Vagina (tissue), 2 donors: ENCODE measurements at places on chromosomes 6 and 20. TPM values are rescaled to one million over a fixed set of nuclear protein-coding genes. Genes with fewer than 3 reads are reported as not detected.

DNA sequence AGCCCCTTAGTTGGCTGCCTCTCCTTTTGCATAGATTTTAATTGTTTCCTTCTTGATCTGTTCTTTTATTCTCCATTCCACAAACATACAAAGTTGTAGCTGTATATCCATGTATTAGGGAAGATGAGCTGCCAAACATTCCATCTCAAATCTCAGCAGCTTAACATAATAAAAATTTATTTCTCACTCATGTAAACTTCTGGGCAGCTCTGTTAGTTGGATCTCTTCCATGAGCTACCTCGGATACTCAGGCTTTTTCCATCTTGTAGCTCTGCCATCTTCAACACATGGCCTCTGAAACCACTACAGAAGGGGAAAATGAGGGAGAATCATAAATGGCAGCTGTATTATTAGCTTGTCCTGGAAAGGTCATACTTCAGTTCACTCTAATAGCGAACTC, 149.4 kb upstream of the BMP2 start:
- no peak for DNase-seq

DNA sequence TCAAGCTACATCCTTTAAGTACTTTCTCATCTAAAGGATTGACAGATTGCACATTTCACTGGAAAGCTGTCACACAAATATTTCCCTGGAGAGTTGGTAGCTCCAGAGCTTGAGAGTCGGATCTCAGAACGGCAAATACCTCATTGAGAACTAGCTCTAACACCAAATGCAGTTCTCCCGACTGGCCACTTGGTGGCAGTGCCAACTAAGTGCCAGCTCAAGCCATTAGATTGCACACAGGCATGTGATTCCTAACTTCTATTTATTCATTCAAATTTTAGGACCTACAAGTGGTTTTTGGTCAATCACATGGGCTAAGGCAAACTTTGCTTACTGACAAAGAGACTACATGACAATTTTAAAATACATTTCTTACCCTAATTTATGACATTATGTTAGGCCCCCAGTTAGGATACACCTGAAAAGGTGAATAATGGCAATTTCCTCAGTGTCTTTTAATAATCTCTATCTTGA, 7.9 kb upstream of the MCHR2 start:
- DNase-seq: no peak

GRCh38 chr20:50992733-50993457, 30.0 kb downstream of the KCNG1 start:
- no peak for DNase-seq

DNA sequence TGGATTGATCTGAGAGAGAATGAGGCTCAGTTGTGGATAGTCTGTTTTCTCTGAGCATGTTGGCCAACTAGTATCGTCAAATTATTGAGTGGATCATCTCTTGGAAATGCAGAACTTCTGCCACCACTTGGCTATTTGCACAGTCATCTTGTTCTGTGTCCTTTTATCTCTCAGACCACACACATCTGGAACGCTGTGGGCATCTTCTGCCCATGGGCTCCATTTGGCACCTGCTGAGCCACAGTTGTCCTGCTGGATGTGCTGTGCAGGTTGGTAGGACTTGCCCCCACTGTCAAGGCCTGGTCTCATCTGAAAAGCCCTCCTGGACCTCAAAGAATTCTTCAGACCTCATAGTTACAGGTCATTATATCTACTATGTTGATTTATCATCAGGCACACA, 16.7 kb upstream of the C20orf144 start:
- no peak for DNase-seq

- no peak for DNase-seq
Measured at GRCh38 chr20:13913572-13913971, 76.8 kb downstream of the SEL1L2 start.

- DNase-seq: no peak
Measured at GRCh38 chr20:25361287-25361683, 29.4 kb downstream of the ABHD12 start.

GRCh38 chr6:170423030-170423429, 116.5 kb downstream of the FAM120B start:
- DNase-seq: peak; percentile 84

GRCh38 chr20:63320041-63320511, 27.1 kb downstream of the COL20A1 start:
- DNase-seq: no peak

- DNase-seq: no peak
Measured at GRCh38 chr20:57435105-57435497, 43.9 kb downstream of the RBM38 start.

GRCh38 chr6:69820438-69820837, 23.6 kb upstream of the LMBRD1 start:
- DNase-seq: no peak

DNA sequence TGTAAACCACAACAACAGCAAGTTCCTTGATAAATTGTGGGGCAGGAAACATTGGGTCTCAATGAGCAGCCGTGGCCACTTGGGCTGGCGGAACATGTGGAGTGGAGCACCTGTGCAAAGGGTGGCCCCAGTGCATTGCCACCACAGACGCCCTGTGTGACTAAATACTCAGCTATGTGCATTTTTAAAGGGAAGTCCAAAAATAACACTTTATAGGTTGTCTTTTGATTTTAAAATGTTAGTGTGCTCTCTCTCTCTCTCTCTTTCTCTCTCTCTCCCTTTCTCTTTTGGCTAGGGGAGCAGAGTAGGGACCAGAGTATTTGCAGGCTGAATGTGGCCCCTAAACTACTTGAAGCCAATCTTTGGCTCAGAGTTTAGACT, 236.3 kb downstream of the BCAS1 start:
- DNase-seq: no peak

DNA sequence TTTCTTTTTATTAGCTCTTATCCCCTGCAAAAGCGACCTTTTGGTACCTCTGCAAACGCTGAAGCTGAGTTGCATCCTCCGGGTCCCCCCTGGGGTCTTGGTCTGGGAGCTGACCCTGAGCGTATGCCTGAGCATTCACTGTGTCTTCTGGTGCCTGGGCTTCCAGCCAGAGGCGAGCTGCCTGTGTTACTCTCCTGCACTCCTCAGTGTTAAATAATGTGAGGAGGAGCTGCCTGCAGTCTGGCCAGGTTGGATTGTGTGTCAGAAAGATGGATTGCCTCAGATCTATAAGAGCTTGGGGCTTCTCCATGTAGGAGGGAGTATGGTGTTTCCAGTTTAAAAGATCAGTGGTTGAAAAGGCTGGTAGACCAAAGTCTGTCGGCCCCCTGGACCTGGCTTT, 8.7 kb upstream of the GMPR start:
- DNase-seq: no peak

- peak; percentile 82 for DNase-seq
Measured at GRCh38 chr20:25224941-25225340, 22.9 kb upstream of the PYGB start.

- no peak for DNase-seq
Measured at GRCh38 chr20:49320460-49320859, 42.6 kb upstream of the ZNFX1 start.

DNA sequence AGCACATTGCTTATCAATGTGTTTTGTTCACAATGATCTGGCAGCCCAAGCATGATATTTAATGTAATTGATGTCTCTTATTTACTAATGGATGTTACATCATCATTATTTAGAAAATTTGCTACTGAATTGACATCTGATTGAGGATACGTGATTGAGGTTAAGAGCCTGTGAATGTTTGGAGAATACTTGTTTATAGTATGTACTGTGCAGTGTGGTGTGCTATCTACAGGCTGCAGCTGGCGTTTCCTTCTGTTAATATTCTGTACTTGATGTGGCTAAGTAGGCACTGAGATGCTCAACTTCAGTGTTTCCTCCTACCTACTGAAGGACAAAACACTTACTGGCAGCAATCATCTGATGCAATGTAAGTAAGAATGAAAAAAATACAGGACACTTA, 709.6 kb upstream of the FLRT3 start:
- DNase-seq: no peak

DNA sequence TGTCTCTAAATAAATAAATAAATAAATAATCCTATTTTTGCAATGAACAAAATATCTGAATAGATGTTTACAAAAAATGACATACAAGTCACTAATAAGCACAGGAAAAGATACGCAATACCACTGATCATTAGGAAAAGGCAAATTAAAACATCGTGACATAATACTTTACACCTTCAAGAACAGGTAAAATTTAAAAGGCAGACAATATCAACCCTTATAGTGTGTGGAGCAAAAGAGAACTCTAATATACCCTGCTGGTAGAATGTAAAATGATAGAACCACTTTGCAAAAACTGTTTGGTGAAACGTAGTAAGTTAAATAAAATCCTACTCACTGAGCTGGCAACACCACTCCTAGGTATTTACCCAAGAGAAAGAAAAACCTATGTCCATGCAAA, 67.4 kb downstream of the ZMYND8 start:
- DNase-seq: no peak

GRCh38 chr6:32589596-32590449, at the start of gene HLA-DRB1:
Gene HLA-DRB1 (minus strand): TSS chr6:32589848. CDS start chr6:32589742, 106 bp downstream.
- DNase-seq: no peak

DNA sequence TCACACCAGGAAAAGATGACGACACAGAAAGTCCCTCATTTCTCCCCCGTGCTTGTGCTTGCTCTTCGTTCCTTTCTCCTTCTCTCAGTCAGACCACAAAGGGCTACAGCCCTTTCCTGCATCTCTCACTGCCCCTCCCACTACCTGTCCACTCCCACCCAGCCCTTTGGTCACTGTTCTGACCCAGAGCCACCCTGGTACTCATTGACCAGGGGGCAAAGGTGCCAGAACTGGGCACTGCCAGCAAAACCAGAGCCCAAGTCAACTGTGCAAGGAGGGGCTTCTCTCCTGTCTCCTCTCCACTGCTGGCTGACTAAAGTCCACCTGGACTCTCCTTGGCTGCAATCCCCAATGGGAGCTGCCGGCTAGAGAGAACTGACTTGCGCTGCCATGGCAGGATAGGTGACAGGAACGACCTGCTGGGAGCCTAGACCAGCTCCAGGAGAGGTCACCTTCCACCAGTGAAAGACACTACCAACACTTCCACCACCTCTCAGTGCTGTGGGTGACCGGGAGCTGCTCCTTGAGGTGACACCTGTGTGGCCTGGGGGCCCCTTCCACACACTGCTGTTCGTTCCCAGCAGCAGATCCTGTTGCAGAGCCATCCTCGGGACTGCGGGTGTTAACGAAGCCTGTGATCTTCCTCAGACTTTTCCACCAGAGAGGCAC, 32.8 kb downstream of the KCNK17 start:
- no peak for DNase-seq

DNA sequence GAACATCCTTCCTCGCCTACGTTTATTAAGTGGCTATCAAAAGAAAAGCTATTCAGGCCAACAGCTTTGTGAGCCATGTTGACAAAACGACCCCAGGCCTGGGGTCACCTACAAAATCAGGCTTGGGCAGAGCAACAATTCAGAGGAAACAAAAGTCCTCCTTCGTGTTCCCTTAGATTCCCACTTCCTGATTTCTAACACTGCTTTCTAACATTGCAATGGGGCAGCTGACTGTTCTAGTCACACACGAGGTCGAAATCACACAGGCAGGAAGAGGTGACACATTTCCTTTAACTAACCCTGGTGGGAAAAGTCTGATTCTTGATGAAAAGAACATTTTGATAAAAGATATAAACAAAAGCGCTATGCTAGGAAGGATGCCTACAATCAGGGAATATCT, 31.9 kb downstream of the WDR27 start:
- no peak for DNase-seq

DNA sequence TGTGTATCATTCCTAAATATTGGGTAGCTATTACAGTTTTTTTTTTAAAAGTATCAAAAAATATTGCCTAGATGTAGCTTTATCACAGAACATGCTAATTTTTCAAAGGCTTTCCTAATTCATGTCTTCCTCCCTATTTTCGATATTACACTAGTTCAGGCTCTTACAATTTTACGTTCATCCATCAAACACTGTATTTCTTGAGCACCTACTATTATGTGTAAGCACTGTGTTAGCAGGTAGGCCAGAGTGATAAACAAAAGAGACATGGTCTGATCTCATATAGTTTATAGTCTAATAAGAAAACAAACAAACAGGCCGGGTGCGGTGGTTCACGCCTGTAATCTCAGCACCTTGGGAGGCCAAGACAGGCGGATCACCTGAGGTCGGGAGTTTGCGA, 69.5 kb downstream of the FAM217A start:
- no peak for DNase-seq

- no peak for DNase-seq
Measured at GRCh38 chr6:119348096-119348747, 1.3 kb downstream of the MAN1A1 start.

DNA sequence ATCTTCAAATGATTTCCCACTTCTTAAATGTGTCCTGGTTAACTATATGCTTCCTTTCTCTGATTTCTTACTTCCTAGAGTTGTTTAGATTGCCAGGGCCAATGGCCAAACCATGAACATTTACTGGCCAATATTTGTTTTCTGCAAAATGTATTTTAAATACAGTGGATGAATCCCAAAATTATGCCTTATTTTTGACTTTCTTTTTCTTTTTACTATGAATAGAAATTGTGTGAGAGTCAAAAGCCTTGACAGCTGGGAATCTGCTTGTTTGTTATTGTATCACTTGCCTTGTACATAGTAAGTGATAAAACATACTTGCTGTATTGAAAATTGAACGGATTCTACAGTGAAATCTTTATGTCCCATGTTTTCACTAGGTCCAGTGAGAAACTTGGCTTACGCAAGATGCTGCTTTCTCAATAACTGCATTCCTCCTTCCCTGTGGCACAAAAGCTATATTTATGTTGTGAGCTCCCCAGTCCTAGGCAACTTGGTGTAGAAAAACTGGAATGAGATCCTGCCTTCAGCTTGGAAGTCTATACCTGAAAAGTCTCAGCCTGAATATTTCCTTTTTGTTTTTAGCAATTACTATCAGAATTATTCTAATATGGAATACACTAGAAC, 295.2 kb downstream of the EPHA7 start:
- DNase-seq: no peak

GRCh38 chr6:27294409-27294808, 17.7 kb downstream of the POM121L2 start:
- DNase-seq: no peak

DNA sequence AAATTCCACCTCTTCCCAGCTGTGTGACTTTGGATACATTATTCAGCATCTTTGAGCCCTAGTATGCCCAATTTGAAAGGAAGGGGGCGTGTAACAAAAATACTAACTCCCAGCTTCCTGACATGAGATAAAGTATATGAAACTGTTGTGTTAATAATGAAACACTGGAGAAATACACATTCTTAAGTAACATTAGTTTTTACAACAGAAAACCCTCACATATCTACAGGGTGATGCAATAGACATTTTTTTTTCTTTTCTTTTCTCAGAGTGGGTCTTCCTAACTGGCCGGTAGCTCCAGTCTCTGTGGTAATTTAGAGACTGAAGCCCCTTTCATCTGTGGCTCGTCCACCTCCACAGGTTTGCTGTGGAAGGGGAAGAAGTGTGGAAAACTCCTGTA, 79.5 kb downstream of the CD83 start:
- no peak for DNase-seq

BPIFB1 gene
- total RNA-seq: not detected

PNLDC1 gene
- not detected for total RNA-seq

GATA5 gene
- total RNA-seq: 7.9 TPM

RNF182 gene
- total RNA-seq: 2.2 TPM

EBF4 gene
- 23.1 TPM for total RNA-seq

C6orf15 gene
- not detected for total RNA-seq

OXT gene
- total RNA-seq: not detected

ASXL1 gene
- 97.5 TPM for total RNA-seq
